ENCODE measurements at places on chromosomes 3 and 15. TPM values are rescaled to one million over a fixed set of nuclear protein-coding genes. Genes with fewer than 3 reads are reported as not detected.

DNA sequence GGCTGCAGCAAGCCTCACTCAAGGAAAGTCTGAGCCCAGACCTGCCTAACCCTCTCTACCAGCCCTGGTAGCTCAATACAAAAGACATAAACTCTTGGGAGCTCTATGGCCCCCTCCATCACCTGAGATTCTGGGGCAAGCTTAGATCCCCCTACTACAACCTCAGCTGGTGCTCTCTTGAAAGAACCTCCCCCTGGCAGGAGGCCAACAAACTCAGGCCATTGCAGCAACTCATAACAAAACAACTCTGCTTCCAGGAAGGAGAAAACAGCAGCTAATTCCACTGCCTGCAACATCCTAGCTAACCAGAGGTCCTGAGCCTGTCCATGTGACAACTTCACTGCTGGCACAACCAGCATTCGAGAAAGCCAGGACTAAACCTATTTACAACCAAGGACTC is 169.2 kb downstream of the ROBO1 start:
- no peak for DNase-seq

The SMCO1 gene
- 28.7 TPM for total RNA-seq

GRCh38 chr3:194281306-194281705 is 69.8 kb downstream of the CPN2 start:
- DNase-seq = peak; percentile 43

The SCG5 gene
- total RNA-seq = 0.30 TPM

DNA sequence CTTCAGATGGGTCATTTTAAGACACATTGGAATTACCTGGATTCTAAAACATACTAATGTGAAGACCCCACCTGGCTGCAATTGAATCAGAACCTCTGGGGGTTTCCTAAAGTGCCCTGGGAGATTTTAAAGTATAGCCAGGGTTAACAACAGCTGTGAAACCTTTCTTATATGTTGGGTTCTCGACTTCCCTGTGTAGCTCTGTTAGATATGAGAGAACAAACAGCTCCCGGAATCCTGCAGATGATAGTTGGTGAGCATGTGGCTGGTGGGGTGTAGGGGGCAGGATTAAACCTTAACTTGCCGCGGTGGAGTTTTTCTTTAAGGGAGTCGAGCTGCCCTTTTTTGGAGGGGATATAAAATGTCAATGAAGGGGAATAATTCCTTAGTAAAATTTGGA is 12.1 kb downstream of the PLCL2 start:
- DNase-seq = no peak

DNA sequence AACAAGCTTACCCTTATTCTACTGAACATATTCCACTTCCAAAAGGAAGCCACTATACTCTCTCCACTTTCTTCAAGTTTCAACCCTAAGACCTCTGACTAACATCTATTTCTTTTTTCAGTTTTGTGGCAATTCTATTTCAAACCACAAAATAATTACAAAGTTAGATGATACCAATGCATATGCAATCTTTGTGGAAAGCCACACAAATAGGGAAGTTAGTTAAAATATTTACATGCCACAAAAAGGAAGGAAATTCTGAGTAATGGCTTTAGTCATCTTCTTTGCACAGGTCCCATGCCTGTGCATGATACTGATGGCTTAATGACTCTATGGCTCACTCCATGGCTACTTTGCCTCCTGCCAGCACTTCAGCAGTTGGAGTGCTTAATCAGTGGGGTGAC is 57.0 kb upstream of the MCTP2 start:
- no peak for DNase-seq

- no peak for DNase-seq
These were observed 18.4 kb upstream of the SOX2 start for GRCh38 chr3:181693280-181693679.

DNA sequence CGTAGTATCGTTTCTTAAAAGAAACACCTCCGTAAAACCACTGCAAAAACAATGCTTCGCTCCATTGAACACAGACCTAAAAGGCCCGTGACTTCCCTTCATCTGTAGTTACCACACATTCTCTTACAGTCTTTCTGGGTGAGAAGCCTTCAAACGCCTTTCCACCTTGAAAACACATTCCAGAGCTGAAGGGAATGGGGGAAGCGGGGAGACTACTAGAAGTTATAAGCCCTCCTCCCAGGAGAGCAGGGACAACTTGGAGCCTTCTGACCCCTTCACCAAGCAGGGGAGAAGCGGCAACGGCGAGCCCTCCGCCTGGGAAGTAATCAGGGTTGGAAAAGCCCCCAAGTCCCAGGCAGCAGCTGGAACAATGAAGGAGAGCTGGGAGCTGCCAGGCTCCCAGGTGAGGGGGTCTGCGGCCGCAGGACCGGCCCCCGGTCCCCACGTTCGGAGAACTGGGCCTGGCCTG is 461 bp downstream of the SECISBP2L start:
- DNase-seq = no peak

DNA sequence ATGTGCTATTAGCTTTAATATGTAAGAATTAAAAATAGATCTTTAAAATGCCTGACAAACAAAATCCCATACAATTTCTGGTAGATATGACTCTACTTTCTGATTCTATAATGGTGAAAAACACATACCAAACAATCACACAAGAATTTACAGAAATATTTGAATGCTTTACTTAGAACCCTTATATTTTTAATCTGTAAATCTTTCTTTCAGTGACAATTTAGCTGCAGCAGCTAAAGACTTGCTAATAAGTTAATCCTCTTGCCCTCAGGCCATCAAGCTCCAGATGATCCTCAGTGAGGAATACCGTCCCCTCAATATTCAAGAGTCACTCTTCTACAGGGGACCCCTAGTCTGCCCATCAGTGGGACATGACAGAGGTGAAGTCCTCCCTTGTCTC is 55.6 kb downstream of the C3orf80 start:
- no peak for DNase-seq

GRCh38 chr3:170095771-170096170 is 58.0 kb downstream of the GPR160 start:
- no peak for DNase-seq

GRCh38 chr3:107831590-107831989 is 259.2 kb downstream of the CD47 start:
- no peak for DNase-seq

The LPCAT4 gene
- total RNA-seq = 34.3 TPM

DNA sequence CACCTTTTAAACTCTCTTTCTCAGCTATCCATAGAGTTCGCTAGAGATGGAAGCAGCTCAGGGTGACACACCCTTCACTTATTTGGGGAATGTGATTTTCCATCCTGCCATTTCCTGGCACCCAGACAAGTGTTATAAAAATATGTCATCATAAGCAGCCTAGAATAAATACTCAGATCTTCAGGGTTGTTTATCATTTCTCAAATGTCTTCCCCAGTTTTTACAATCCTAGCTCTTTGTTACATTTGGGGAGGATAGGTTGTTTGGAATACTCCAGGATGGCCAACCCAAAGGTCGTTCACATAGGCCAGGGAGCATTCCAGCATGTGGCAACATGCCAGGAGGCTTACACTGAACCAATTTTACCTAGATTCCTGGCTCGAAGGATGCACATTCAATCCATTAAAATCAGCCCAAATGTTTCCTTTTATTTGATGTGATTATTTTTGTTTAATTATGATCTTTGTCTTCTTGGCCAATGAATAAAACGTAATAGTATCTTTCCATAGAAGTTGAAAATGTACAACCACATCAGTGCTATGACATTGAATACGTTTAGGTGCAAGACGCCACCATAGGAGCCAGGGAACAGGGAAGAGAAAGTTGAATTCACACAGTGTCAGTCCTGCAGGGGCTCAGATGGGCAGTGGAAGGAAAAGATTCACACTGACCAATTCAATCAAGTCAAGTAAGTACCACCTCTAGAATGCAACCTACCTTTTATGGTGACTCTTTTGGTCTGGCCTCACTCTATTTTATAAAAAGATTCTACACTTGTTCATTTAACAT is 537.7 kb upstream of the MDFIC2 start:
- DNase-seq = no peak
